ENCODE measurements at places on chromosomes 2 and 18.

- DNase-seq, result no peak
Measured at GRCh38 chr2:150081775-150082481, 405.5 kb downstream of the RND3 start.

- DNase-seq, result no peak
Measured at GRCh38 chr2:9222239-9222892, 15.8 kb downstream of the ASAP2 start.

DNA sequence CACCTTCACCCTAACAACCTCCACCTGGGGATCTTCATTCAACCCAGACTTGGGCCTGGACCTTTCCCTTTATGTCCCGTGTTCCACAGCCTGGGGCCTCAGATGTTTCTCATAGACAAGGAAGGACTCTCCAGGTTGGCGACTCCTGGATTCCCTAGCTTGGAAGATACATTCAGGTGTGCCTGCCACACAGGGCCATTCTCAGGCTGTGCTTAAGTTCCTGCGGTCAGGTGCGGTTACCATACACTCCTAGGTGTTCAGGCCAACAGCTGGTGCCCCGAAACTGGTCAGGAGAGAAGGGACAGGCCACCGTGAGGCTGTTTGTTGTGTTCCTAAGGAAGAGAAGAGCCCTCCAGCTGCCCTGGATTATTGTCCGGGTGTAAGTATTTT lies 15.6 kb downstream of the SLC4A3 start:
- DNase-seq, result no peak

DNA sequence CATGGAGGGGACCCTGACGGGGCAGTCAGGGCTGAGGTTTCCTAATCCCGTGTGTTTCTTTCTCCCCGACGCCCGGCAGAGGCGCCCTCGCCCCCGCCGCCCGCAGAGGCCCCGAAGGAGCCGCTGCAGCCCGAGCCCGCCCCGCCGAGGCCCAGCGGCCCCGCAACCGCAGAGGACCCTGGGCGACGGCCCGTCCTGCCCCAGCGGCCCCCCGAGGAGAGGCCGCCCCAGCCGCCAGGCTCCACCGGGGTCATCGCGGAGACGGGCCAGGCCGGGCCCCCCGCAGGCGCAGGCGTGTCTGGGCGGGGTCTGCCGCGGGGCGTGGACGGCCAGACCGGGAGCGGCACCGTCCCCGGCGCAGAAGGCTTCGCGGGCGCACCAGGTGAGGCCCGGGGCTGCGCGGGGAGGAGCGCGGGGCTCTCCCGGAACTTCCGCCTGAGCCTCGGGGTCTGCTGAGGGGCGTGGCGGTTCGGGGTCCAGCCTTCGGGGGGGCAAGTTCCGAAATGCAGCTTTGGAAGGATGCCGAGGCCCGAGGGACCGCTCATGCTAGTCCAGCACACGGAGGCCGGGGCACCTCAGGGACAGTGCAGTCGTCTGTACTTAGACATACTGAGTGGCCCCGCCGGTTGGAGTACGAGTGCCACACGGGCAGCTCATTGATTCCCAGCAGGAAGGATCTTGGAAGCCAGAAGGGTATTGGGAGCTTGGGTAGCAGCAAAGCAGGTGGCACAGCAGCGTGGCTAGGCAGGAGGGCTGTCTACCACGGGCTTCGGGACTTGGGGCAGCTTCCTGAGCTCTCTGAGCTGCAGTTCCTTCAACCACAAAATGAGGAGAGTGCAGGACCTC lies 60.1 kb downstream of the EMILIN2 start:
- DNase-seq, result no peak

DNA sequence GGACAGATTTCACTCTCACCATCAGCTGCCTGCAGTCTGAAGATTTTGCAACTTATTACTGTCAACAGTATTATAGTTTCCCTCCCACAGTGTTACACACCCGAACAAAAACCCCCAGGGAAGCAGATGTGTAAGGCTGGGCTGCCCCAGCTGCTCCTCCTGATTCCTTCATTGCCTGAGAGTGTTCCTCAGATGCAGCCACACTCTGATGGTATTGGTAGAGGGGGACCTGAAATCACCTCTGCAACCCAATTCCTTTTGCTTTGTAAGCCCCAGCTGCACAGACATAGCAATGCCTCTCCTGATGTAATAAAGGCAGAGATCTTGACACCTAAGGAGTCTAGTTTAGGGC lies 1529.8 kb downstream of the RPIA start:
- no peak for DNase-seq
